ENCODE measurements at places on chromosomes 2 and 18.
A peak's percentile ranks its signal among the peaks of the same experiment; 100 is the strongest.

- peak; percentile 86 for DNase-seq
Observed at GRCh38 chr18:13159579-13159978, 59.0 kb upstream of the LDLRAD4 start.

GRCh38 chr2:76572981-76573380, 862.3 kb upstream of the GCFC2 start:
- DNase-seq: no peak

- no peak for DNase-seq
Observed at GRCh38 chr2:7031547-7032245, 114.5 kb downstream of the RNF144A start.

DNA sequence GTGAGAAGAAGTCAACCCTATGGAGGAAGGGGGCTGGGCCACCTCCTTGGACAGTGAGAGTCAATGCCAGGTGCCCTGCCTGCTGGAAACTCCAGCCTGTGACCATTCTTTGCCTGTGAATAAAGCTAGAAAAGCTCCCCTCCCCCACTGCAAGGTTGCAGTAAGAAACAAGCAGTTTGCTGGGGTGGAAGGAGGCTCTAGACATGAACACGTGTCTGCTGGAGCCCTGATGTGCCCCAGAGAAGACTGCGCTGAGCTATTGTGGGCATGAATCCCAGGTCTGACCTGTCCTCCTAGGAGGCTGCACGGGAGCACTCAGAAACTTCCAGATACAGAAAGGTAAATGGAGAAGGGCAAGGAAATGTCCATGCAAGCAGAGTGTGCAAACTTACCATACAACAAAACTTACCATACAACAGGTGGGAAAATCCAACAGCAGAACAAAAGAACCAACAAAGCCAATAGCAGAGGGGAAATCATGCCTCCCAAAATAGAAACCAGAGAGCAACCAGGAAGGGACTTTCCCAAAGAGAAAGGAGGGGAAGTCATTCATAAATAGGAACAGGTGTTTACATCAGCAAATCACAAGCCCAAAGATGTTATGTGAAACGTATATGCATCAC, 278.7 kb downstream of the BCL2 start:
- DNase-seq: no peak

DNA sequence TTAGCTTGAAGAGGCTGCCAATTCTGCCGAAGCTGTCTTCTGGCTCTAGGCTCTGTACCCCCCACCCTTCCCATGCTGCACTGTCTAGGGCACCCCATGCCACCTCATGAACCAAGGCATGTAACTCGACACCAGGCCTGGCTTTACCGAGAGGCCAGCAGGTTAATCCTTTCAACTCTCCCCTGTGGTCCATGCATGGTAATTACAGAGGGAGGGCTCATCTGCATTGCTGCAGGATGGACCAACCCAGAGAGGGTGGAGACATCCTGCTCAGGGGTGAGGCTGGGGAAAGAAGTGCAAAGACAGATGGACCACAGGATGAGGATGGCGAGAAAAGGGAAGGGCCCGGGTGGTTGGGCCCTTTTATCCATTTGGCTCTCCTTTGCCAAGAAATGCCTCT, 65.8 kb downstream of the KCTD1 start:
- DNase-seq: peak; percentile 88

GRCh38 chr2:136207665-136208064, 89.7 kb upstream of the CXCR4 start:
- no peak for DNase-seq

GRCh38 chr2:38191516-38191915, 115.6 kb upstream of the CYP1B1 start:
- no peak for DNase-seq

DNA sequence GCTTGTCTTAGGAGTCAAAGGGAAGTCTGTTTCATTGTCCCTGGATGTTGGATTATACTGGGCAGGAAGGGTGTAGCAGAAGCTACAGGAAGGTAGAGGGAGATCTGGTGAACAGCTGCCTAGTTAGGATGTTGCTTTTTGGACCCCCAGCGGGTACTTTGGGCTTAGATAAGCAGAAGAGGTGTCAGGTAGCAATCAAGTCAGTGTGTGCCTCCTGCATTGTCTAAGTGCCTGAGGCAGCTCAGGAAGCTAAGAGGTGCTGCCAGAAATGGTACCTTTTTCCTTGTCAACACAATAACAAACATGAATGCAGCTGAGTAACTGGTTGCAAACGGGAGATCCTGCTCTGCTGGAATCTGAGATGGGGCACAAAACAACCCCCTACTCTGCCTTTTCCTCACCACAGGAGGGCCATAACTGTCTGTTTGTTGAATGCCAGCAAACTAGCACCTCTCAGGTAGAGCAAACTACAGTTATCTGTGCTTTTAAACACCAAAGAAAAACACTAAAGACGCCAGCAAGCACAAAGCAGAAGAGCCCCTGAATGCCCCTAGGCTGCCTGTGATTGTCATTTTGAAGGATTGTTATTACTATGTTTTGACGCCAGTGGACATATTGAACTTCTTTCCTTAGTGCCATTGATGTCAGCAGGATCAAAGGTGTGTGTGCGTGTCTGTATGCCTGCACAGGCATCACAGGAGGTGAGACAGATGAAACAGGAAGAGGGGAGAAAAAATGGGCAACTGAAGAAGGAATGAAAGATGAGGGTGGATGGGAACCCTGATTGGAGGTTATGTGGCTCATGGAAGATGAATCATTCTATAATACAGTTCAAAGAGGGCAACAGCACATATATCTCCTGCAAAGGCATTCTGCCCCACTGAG, 151.4 kb downstream of the ETAA1 start:
- DNase-seq: peak; percentile 85

DNA sequence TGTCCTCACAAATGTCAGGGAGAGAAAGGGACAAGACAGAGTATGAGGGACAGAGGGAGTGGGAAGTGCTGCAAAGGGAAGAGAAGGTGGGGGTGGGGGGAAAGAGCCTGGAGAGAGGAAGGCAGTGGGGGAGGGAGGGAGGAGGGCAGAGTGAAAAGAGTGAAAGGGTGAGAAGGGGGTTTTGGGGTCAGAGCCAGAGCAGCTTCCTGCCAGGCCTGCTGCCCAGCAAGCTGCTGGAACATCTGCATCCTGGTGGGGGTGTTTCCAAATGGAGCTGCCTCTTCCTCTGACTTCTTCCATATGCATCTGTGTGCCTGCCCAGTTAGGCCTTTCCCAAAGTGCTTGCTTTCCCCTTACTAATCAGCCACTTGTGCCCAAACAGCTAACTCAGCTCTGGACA, 94.3 kb upstream of the CELF4 start:
- no peak for DNase-seq

DNA sequence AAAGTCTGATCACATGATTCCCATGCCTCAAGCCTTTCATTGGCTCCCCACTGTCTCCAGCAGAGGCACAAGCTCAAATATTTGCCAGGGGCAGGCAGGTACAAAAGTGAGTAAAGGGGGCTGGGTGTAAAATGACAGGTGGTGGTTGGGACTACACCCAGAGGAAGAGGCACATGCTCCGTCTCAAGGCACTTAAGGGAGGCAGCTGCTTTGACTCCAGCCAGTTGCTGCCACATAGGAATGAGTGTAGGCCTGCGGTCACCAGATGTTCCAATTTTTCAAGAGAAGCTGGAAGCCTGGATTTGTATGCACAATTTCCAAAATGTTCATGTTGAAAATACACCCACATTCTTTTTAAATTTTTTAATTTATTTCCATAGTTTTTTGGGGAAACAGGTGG, 164.4 kb downstream of the UPP2 start:
- DNase-seq: no peak

- peak; percentile 87 for DNase-seq
Observed at GRCh38 chr2:112941753-112942653, 31.0 kb downstream of the IL37 start.

DNA sequence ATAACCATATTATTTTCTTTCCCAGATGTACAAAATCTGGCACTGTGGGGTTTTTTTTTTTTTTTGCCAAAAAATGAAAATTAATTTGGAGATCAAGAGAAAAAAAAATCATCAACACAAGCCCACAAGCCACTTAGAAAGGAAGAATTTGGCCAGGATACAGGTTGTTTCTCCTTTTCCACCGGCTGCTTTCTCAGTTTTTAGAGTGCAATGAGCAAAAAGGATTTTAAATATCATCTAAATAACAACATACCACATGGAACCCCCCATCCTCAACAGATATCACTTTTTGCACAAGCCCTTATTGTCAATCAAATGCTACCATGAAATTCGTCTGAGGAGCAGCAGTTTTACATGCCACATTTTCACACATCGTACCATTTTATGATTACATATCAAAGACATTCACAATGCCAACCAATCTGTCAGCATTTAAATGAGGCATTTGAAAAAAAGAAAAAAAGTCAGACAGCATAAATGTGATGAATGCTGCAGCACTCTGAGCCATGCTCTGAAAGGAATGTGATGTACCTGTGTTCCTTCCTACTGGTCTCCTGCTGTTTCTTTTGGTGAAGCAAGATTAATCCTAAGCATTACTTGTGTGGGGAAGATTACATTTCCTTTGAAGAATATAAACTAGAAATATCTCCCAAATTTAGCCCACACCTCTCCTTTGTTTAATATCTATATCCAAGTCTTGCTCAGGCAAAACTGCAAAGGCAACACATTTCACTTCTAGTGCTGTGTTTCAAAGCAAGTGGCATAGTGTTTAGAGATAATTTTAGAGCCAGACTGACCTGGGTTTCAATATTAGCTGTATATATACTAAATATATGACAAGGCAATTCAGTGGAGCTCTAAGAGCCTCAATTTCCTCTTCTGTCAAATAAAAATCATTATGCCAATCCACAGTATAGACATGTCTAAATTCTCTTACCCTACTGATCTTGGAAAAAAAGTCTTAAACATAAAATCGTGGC, 391.3 kb downstream of the CMPK2 start:
- no peak for DNase-seq

DNA sequence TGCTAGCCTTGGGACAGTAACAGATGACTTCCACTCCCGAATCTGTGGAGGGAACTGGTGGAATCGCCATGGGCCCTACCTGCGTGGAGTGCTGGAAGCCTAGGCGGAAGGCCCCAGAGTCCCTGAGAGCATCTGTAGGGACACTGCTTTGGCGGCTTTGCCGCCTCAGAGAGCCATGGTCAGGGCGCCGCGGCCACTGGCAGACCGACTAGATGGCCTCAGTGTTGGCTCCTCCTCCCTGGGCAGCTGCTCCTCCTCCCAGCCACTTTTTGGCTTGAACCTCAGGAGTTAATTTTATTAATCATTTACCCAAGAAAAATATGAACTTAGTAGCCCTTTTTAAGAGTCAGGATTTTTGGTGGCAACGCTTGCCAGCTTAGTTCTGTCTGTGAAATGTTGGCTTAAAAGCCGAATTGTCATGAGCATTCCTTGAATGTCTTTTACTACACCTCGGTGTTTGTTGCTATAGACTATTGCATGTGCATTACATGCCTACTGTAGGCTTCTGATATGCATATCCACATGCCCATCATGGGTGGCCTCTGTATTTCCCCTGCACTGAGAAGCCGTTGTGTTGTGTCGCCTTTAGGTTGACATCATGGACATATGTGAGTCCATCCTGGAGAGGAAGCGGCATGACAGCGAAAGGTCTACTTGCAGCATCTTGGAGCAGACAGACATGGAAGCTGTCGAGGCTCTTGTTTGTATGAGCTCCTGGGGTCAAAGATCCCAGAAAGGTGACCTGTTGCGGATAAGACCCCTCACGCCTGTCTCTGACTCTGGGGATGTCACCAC, 2.4 kb downstream of the KLF11 start:
- no peak for DNase-seq
